ENCODE measurements at places on chromosomes 16 and 17. TPM values are rescaled to one million over a fixed set of nuclear protein-coding genes. Genes with fewer than 3 reads are reported as not detected.

The ATXN1L gene
- polyA plus RNA-seq = 36.6 TPM

The PRR35 gene
- 14.0 TPM for polyA plus RNA-seq

The ARSG gene
- polyA plus RNA-seq = 6.8 TPM

The CRYM gene
- 10.0 TPM for polyA plus RNA-seq

The RNF43 gene
- polyA plus RNA-seq = 8.9 TPM

- DNase-seq = no peak
These were observed 46.1 kb upstream of the DNAJA2 start for GRCh38 chr16:47019568-47019967.

DNA sequence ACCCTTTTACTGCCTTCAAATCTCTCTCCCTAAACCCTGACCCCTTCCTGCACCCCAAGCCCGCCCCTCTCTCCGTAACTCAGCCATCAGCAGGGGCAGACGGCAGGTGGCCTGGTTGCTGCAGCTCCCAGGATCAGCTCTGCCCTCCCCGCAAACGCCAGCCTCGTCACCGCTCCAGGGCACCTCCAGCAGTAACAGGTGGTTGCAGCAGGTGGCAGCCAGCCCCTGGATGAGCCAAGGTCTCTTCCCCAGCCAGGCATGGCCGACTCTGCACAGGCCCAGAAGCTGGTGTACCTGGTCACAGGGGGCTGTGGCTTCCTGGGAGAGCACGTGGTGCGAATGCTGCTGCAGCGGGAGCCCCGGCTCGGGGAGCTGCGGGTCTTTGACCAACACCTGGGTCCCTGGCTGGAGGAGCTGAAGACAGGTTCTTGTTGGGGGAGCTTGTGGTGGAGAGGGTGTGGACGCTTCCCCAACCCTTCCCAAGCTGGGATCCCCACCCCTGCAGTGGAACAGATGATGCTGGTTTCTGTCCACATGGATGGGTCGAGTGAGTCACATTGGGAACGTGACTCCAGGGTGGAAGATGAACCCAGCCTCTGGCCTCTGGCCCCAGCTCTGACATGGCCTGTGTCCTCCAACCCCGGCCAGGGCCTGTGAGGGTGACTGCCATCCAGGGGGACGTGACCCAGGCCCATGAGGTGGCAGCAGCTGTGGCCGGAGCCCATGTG, 558 bp downstream of the HSD3B7 start:
- DNase-seq = peak; percentile 45

GRCh38 chr17:13067629-13068303, 49.9 kb upstream of the ELAC2 start:
- no peak for DNase-seq

DNA sequence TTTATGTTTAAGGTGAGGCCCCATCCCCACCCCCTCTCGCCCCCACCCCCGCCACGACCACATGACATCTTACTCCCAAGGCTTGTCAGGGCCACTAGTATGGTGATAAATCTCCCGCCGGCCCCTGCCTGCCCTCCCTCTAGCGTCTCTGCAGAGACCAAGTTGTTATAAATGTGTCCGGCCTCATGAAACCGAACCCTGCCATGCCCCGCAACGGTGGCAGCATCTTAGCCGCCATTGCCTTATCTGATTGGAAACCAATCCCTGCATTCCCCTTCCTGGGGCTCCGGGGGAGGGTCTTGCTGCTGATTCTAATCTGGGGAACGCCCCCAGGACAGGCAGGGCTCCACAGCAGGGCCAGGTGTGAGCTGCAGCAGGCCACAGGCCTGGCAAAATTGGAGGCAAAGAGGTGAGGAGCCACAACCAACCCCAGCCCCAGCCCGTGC, 352.4 kb downstream of the C16orf95 start:
- no peak for DNase-seq

- no peak for DNase-seq
These were observed 77.8 kb downstream of the VMP1 start for GRCh38 chr17:59785091-59785799.

DNA sequence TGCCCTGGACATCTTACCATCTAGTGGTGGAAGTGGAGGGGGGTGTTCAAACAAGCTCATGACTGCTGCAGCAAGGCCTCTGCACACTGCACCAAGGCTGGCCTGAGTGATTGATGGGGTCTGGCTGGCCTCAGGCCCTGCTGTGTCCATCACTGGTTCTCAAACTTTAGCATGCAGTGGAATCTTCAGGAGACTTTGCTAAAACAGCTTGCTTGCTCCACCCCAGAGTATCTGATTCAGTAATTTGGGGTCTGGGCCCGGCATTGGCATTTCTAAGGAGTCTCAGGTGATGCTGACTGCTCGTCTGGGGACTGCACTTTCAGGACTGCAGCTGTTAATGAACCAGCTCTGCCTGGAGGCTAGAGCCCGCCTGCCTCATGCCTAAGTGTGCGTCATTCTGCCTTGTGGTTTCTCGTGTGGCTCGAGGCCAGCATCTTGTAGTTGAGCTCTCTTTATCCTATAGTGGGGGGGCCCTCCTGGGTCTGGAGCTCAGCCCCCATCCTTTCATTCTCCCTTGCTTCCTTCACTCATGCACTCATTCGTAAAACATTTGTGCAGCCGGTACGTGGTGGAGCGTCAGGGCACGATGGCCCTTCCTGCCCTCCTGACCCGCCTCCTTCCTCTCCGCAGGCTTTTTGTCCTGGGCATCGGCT, 4.1 kb downstream of the MGAT5B start:
- no peak for DNase-seq

DNA sequence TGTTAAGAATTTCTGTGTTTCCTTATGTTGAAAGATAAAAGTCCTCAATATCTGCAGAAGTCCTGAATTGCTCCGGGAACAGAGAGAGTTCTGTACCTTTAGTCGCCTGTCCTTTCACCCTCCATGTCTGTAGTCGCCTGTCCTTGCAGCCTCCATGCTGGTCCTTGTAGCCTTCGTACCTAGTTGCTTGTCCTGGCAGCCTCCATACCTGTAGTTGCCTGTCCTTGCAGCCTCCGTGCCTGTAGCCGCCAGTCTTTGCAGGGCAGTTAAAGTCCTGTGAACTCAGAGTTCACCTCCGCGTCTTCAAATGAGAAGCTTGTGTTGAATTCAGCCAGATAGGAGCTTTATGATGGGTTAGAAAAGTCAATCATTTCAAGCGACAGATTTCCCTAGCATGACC, 19.5 kb upstream of the ITGAX start:
- DNase-seq = no peak

- DNase-seq = no peak
These were observed 9.0 kb downstream of the VPS9D1 start for GRCh38 chr16:89711601-89712273.

DNA sequence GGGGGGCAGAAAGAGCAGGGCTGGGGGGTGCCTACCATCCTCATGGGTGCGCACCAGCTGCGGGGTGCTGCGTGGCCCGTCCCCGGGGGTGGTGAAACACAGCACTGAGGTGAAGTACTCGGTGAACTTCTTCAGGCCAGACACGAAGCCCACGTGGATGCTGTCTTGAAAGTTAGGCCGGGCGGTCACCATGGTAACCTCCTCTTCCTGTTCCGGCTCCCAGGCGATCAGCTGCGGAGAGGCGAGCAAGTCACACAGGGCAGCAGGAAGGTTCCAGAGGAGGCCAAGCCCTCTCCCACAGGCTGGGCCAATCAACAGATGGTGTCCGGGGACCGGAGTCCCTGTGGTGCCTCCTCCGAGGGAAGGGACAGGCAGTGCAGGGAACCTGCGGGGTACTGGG, 90.1 kb upstream of the CDC42EP4 start:
- no peak for DNase-seq

GRCh38 chr17:72751746-72752145, 340.7 kb downstream of the SLC39A11 start:
- DNase-seq = no peak

- DNase-seq = no peak
These were observed 229.8 kb downstream of the MAF start for GRCh38 chr16:79370736-79371135.

DNA sequence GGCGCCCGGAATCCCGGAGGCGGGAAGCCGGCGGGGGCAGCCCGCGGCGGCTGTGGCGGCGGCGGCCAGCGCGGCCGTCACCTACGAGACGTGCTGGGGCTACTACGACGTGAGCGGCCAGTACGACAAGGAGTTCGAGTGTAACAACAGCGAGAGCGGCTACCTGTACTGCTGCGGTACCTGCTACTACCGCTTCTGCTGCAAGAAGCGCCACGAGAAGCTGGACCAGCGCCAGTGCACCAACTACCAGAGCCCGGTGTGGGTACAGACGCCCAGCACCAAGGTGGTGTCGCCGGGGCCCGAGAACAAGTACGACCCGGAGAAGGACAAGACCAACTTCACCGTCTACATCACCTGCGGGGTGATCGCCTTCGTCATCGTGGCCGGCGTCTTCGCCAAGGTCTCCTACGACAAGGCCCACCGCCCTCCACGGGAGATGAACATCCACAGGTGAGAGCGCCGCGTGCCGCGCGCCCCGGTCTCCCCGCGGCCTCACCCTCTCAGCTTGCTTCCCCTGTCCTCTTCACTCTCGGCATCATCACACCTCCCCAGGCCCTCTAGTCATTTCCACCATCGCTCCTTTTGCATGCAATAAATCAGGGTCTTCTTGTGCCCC, 706 bp downstream of the SHISA6 start:
- no peak for DNase-seq

- no peak for DNase-seq
These were observed 2.1 kb downstream of the CSNK1D start for GRCh38 chr17:82271401-82271800.

DNA sequence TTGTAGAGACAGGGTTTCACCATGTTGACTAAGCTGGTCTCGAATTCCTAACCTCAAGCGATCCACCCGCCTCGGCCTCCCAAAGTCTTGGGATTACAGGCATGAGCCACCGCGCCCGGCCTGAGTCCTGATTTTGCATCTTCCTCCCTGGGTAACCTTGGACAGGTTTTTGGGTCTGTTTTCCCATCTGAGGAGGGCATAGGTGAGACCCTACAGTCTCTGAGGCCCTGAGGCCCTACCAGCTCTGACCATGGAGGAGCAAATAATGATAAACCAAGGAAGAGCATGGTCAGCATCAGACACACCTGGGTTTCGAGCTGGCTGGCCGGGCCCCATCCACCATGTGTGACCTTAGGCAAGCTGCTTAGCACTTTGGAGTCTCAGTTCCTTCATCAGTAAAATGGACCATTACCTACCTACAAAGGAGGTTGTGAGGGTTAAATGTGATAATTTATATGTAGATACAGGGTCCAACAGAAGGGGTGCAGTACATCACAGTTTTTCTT, 1.2 kb upstream of the NCBP3 start:
- DNase-seq = no peak

Data from renal cortex interstitium (tissue), 15 donors.